ENCODE measurements at places on chromosomes 6 and 20. TPM values are rescaled to one million over a fixed set of nuclear protein-coding genes. Genes with fewer than 3 reads are reported as not detected.

BPIFA1 gene
- total RNA-seq: not detected

DNA sequence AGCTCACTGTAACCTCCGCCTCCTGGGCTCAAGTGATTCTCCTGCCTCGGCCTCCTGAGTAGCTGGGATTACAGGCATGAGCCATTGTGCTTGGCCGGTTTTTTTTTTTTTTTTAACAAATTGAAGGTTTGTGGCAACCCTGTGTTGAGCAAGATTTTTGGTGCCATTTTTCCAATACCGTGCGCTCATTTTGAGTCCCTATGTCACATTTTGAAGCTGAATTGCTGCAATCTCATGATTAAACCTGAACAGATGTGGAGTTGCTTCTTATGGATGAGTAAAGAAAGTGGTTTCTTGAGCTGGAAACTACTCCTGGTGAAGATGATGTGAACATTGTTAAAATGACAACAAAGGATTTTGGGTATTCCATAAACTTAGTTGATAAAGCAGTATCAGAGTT lies 16.6 kb downstream of the SASH1 start:
- no peak for DNase-seq

PDE10A gene
- not detected for total RNA-seq

PKHD1 gene
- 0.02 TPM for total RNA-seq

- DNase-seq: no peak
Observed at GRCh38 chr6:73339340-73339739, 14.7 kb downstream of the DPPA5 start.

FGD2 gene
- total RNA-seq: 1.9 TPM

GRCh38 chr6:51490101-51490500 lies 597.3 kb downstream of the PKHD1 start:
- DNase-seq: no peak

GRCh38 chr6:5553767-5554166 lies 292.5 kb downstream of the FARS2 start:
- no peak for DNase-seq

DNA sequence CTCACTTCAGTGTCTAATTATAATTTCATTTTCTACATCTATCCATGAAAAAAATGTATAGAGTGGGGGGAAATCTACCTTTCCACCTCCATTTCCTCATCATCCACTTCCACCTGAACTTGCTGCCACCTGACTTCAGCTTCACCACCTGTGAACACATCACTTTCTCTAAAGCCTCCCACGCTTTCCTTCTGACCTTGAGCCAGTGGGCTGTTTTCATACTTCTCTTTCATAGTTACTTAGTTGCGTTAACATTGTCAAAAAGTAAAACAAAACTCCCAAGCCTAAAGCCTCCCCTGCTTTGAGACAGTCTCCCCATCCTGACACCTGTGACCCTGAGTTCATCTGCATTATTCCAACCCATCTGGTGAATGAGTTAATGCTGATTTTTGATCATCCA lies 47.3 kb downstream of the KLHL31 start:
- no peak for DNase-seq

- no peak for DNase-seq
Observed at GRCh38 chr6:24522228-24523176, 27.7 kb downstream of the ALDH5A1 start.

- DNase-seq: no peak
Observed at GRCh38 chr6:87146363-87146762, 9.0 kb upstream of the ZNF292 start.

AAR2 gene
- total RNA-seq: 18.0 TPM

GRCh38 chr6:106197441-106197840 lies 111.3 kb downstream of the PRDM1 start:
- no peak for DNase-seq

DNA sequence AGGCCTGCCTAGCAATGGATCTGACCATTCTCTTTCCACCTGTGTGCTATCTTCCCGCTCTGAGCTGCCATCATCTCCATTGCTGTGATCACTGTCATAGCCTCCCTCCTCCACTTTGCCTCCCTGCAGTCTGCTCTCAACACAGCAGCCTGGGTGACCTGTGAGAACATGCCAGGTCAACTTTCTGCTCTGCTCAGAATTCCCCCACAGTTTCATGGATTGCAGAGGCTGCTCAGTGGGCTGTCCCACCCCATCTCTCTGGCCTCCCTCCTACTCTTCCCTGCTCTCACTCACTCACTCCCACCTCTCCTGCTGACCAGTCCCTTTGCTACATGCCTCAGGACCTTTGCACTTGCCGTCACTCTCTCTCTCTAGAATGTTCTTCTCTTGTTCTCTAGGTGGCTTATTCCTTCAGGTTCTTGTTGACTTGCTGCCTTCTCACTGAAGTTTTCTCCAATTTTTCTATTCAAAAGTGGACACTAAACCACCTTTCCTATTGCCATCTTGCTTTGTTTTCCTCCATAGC lies 159.9 kb downstream of the CD83 start:
- DNase-seq: no peak

TRIM10 gene
- not detected for total RNA-seq

DNA sequence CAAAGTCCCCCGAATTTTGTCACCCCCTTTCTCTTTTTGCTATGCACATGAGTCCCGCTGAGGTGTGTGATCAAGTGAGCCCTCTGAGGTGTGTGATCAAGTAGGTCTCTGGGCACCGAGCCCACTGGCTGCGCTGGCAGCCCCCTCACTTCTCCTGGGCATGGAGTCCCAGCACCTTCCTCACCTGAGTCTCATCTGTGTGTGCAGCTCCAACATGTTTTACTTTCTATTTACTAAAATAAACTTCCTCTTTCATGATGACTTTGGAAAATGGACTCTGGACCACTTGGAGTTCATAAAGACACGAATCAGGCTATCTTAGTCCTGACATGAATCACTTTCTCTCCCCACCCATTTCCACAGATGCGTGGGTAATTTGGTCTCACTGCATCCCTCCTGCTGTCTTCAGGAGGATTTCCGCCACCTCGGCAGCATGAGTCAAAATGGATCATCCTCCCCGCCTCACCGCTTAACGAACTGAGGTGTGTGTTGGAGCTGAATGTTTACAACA lies 39.8 kb downstream of the PRDM1 start:
- DNase-seq: peak; percentile 54

GRCh38 chr6:85490516-85491248 lies 40.8 kb downstream of the NT5E start:
- no peak for DNase-seq
